Pancreas (tissue), 10 donors: ENCODE measurements at places on chromosomes 7 and 10. TPM values are rescaled to one million over a fixed set of nuclear protein-coding genes. Genes with fewer than 3 reads are reported as not detected.

PILRA gene
- polyA plus RNA-seq: 3.8 TPM

CDH23 gene
- 64.6 TPM for polyA plus RNA-seq

GRCh38 chr10:34018784-34019183 is 684.3 kb upstream of the NRP1 start:
- no peaks in the 10 kb centered on the region for H3K4me1 ChIP-seq
- no peak overlapping the region for H3K4me3 ChIP-seq
- H3K27ac ChIP-seq: no peak overlapping the region

DNA sequence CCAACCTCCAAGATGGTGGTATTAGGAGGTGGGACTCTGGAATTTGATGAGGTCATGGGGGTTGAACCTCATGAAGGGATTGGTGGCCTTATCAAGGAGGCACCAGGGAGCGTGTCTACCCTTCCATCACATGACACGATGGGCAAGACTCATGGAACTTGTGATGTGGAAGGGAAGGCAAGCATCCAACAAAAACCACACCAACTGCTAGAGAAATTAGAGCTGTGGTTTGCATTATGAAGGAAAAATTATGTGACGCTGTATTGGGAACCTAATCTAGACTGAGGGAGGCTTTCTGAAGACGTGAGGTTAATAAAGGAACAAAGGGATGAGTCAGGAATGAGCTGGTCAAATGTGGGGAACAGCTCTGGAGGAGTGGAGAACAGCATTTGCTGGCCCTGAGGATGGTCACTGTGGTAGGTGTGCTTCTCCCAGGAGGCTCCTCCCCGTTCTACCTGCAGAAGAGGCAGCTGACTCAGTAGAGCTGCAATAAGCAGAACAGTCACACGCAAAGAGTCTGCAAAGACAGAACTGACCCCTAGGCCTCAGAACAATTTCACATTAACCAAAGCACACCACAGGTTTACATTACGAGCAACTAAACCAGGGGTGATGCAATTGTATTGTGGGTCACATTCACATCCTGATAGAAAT is 236.6 kb upstream of the GRB10 start:
- H3K27ac ChIP-seq: peak overlapping the region; percentile 70
- H3K27me3 ChIP-seq: no peaks in the 10 kb centered on the region
- no peaks in the 10 kb centered on the region for H3K36me3 ChIP-seq
- H3K4me1 ChIP-seq: peaks cover 20% of the 10 kb centered on the region
- H3K4me3 ChIP-seq: no peak overlapping the region

DNA sequence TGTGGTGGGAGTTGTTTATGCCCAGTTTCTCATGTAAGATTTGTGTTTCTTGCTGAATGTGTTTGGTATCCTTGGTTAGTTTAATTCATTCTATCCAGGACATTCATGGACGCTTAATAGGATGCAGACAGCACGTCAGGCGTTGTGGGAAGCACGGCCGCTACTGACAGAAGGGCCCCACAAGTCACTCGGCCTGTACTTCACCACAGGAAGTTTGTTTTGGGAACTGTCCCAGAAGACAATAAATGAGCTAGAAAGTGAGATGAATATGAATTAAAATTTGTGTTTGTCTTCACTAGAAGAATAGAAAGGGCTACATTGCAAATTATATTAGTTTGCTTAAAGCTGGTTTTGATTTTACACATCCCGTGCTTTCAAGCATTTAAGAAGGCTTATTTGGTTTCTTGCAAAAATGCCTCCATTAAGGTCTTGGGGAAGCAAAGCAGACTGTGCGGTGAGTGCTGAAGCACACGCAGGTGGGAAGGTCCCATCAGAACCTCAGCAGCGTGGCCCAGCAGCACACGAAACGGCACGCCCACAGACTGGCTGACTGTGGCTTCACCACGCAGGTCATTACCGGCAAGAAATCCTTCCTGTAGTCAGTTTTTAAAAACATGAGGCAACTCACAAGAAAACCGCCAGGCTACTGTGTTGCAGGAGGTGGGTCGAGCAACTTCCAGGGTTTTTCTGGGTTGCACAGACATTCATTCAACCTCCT is 74.1 kb downstream of the VIPR2 start:
- no peak overlapping the region for H3K4me3 ChIP-seq
- no peak overlapping the region for H3K27ac ChIP-seq
- H3K36me3 ChIP-seq: no peaks in the 10 kb centered on the region
- H3K4me1 ChIP-seq: peaks cover 7% of the 10 kb centered on the region
- DNase-seq: no peak
